ENCODE measurements at places on chromosomes 4 and X.
A peak's percentile ranks its signal among the peaks of the same experiment; 100 is the strongest.

GRCh38 chr4:124938836-124939235, 226.3 kb upstream of the ANKRD50 start:
- DNase-seq = no peak

DNA sequence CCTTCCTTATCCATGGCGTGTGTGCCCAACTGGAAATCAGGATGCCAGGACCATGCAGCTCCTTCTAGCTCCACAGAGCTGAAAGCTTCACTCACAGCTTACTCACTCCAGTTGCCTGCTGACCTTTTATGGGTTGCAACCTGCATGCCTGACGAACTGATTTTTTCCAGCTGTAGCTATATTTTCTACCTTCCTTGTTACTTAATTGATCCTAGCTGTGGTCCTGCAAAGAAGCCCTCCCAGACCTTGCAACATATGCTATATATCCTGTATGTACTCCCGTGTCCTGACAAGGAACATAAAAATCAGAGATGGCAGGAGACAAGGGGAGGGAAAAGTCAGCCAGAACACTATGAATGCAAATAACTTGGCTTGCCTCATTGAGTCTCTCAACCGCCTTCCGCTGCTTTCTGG, 135.3 kb upstream of the LDB2 start:
- no peak for DNase-seq

- peak; percentile 35 for DNase-seq
These were observed 285.5 kb downstream of the PDGFC start for GRCh38 chr4:156686120-156686519.

GRCh38 chrX:24014388-24015018, 12.5 kb downstream of the KLHL15 start:
- no peak for DNase-seq

GRCh38 chr4:40193578-40193977, 3.3 kb upstream of the RHOH start:
- DNase-seq = no peak

- DNase-seq = no peak
These were observed 20.7 kb downstream of the HHIP start for GRCh38 chr4:144666539-144667175.

DNA sequence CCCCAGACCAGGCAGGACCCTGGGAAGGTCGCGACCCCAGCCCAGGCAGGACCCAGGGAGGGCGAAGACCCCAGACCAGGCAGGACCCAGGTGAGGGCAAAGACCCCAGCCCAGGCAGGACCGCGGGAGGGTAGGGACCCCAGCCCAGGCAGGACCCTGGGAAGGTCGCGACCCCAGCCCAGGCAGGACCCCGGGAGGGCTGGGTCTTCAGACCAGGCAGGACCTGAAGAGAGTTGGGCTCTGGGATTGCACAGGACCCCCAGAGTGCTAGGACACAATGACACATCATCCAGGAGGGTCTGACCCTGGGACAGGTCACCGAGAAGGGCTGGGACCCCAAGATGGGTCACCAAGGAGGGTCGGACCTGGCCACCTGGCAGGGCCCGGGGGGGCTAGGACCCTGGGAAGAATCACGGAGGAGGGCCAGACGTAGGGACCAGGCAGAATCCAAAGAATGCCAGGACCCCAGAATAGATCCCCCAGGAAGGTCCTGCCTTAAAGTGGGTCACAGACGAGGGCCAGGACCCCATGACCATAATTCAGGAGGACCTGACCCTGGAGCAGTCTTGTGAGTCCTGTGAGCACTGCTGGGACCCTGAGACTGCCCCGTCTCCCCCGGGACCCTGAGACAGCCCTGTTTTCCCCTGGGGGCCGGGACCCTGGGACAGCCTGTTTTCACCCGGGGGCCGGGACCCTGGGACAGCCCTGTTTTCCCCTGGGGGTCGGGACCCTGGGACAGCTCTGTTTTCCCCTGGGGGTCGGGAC, 1.4 kb downstream of the PCGF3 start:
- DNase-seq = no peak

DNA sequence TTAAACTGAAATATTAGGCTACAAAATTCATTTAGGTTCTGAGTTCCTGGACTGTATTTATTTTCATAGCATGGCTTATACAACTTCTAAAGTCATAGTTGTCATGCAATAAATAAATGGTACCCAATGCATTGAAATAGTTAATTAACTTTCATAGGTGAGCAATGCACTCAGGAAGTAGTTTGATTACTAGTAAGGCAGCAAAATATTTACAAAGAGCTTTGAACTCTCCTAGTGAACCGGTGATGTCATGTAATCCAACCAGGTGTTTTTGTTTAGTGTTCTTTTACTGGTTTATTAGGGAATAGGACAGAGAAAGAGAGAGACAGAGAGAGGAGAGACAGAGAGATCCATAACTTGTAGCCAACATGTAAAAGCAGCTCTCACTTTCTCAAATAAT, 228.6 kb upstream of the CTSO start:
- DNase-seq = no peak

DNA sequence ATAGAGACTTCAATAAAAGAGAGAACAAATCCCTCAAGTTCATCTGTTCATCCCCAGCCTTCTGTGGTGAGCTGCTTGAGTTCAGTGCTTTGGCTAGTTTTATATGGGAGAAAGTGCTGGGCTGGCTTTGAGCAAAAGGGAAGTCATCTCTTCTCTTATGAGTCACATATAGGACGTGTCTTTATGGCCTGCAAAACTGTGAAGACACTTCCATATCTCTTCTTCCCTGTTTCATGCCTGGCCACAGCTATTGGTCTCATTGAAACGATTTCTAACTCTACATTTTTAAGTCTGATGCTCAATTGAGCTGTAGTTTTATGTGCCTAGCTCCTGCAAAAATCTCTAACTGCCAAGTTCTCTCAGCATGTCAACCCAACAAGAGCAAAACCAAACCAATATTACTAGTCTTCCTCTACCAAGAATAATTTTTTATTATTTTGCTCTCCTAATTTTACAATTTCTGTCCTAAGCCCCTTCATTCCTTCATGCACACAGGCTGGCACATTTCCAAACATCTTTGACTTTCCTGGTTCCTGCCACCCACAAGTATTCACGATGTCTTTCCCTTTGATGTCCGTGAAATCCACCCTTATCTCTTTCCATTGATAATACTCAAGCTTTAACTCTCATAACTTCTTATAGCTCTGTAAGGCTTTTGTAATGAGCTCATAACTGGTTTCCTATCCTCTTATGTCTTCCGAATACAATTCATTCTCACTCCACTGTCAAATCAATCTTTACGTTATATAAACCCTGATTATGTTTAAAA, 165.3 kb downstream of the BTC start:
- DNase-seq = no peak

DNA sequence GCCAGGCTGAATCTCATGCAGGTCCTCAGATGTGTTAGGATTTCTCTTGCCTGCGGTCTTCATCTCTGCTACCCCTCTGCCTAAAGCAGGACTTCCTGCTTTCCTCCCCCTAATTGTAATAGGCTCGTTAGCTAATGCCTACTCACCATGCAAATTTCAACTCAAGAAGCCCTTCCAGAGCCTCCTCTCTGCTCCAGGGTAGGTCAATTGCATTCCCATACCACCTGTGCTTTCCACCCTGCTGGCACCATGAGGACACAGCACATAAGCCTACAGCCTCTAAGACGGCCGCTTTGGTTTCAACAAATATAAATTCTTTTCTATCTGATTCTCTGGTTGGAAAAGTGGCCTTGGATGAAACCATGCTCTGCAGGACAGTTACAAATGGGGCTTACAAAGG, 93.9 kb downstream of the QDPR start:
- no peak for DNase-seq

DNA sequence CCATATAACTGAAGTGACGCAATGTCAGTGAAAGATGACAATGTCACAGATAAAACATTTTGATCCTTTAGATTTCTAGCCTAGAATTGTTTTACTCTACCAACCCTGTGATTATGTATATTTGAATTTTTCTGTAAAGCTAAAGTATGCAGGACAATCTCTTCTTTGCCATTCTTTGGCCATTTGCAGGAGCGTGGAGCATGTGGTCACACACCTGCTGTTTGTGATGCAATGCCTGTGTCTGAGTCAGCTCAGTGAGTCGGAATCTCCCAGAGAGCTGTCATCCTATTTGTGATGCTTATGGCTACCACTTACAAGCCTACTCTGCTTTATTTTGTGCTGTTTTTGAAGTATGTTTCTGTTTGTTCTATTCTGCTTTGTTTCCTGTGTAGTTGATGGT, 214.5 kb downstream of the NAF1 start:
- DNase-seq = no peak

- no peak for DNase-seq
These were observed 154.8 kb upstream of the AGA start for GRCh38 chr4:177596991-177597390.

DNA sequence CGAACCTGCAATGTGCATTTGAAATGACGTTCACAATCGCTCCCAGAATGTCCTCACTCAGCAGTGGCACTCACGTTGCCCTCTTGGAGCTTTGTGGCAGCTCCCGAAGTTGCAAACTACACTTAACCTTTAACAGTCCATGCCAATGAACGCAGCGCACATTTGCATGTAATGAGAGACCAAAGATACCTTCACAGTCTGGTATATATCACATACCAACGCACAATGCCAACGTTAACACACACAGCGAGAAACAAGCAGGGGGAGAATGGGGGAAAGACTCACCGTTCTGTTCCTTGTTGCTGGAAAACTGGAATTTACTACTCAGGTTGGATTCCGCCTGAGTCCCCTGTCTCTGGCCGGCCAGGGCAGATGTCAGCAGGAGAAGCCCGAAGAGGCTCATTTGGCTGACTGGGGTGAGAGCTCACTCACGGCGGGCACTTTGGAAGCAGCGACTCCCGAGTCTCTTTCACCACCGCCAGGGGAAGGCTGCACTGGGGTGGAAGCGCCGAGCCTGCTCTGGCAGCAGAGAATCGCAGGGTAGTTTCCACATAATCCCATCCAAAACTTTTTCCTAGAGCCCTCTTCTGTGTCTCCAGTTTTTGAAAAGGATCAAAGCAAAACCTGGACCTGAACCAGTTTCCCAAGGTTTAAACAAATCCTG, 966 bp downstream of the PDGFC start:
- no peak for DNase-seq

DNA sequence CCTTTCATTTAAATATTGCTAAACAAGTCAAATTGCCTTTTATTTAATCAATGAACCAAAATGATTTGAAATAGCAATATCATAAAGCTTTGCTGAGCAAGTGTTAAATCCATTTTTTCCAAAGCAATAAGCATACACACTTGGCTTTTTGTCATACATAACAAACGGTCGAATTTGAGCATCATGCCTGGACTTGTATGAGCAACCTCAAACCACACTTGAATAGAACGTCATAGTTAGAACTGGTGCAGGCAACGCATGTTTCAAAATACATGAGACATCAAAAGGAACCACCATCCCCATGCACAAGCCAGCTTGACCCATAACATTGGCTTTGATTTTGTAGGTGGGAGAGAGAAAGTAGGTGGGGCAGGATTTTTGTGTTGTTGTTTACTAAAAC, 812.3 kb upstream of the FRG1 start:
- no peak for DNase-seq

GRCh38 chr4:36285784-36286480, 4.5 kb downstream of the DTHD1 start:
- no peak for DNase-seq

DNA sequence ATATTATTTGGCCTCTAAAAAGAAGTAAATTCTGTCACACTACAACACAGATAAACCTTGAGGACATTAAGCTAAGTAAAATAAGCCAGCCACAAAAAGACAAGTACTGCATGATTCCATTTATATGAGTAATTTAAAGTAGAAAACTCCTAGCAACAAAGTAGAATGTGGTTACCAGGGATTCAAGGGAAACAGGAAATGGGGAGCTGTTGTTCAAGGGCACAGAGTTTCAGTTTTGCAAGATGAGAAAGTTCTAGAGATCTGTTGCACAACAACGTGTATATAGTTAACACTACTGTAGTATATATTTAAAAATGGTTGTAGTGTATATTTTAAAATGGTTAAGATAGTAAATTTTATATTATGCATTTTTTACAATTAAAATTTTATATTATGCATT, 25.4 kb downstream of the SEC31A start:
- no peak for DNase-seq

- no peak for DNase-seq
These were observed 15.2 kb upstream of the SYTL4 start for GRCh38 chrX:100747090-100747489.

DNA sequence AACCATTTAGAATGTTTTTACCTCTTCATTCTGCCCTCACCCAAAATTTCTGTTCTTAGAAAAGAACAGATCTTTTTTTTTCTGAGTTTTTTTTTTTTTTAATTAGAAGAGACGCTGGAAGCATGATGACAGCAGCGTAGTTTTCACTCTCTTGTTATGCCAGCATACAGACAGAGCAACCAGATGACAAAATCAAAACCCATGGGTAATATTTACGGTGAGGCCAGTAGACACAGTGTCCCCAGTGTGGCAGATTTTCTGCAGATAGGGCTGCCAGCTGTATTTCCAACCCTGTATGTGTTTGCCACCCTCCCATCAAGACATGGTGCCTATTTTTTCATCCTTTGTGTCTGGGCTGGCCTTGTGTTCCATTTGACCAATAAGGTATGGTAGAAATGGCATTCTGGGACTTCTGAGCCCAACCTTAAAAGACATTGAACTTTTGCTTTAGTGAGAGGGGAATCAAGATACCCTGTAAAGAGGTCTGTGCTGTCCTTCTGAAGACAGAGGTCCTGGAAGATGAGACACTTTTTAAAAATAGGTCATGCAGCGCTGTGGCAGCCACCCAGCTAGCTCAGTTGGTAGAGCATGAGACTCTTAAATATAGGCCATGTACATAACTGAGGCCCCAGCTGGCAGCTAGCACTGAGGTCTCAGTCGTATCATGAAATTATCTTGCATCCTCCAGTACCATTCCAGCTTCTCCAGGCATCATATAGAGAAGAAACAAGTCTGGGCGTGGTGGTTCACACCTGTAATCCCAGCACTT, 6.7 kb upstream of the ZNF41 start:
- DNase-seq = no peak

- DNase-seq = no peak
These were observed 102.9 kb downstream of the TSPAN7 start for GRCh38 chrX:38664285-38664684.

DNA sequence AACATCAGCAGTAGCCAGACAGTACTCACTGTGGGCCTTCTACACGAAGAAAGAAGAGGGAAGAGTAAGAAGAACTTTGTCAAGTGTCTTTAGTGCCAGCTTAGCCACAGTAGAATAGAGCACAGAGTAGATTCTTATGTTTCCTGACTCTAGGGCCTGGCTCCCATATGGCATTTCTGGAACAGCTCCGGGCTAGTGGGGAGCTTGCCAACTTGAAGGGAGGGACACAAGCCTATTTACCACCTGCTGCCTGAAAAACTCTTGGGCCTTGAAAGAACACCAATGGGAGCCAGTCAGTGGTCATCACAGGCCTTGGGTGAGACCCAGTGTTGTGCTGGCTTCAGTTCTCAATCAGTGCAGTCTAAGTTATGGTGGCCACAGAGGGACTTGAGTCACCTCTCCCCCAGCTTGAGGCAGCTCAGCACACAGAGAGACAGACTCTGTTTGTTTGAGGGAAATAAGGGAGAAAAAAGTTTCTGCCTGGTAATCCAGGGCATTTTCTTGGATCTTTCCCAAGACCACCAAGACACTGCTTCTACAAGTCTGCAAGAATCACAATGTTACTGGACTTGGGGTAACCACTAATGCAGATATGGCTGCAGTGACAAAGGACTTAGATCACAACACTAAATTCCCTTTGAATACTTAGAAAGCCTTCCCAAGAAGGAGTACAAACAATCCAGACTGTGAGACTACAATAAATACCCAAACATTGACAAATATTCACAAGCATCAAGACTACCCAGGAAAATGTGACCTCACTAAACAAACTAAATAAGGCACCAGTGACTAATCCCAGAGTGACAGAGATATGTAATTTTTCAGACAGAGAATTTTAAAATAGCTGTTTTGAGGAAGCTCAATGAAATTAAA, 261.0 kb upstream of the NDST3 start:
- no peak for DNase-seq

GRCh38 chr4:121711263-121712000, 14.7 kb upstream of the ANXA5 start:
- DNase-seq = no peak
